ENCODE measurements at places on chromosomes 13 and 19. TPM values are rescaled to one million over a fixed set of nuclear protein-coding genes. Genes with fewer than 3 reads are reported as not detected.

Gene EPSTI1
- 2.4 TPM for total RNA-seq

Gene VAV1
- 4.9 TPM for total RNA-seq

Gene TBXA2R
- 2.0 TPM for total RNA-seq

Gene CLASRP
- total RNA-seq = 79.8 TPM

Gene ICAM3
- 1.6 TPM for total RNA-seq

Gene ALKBH6
- total RNA-seq = 9.4 TPM

Gene FGF9
- total RNA-seq = 19.5 TPM

Gene S1PR5
- 1.4 TPM for total RNA-seq

Gene IGLON5
- 10.9 TPM for total RNA-seq

Gene SLC10A2
- not detected for total RNA-seq

Gene ADGRE1
- total RNA-seq = 2.1 TPM

Gene DLL3
- 9.5 TPM for total RNA-seq

Gene MEF2B
- 0.33 TPM for total RNA-seq

Gene ZNF560
- not detected for total RNA-seq

Gene SYNE4
- not detected for total RNA-seq

Gene C3
- total RNA-seq = 104 TPM

Gene PRRG2
- total RNA-seq = 0.77 TPM

Gene ZNF837
- total RNA-seq = 4.4 TPM

Gene POU2F2
- total RNA-seq = 3.2 TPM

Gene SPRY2
- total RNA-seq = 64.7 TPM

Gene OR10H1
- not detected for total RNA-seq

Gene FSD1
- 16.4 TPM for total RNA-seq

Gene ZNF729
- 0.16 TPM for total RNA-seq

Gene SIGLEC7
- total RNA-seq = 1.2 TPM

Gene GRIK5
- 21.4 TPM for total RNA-seq

Gene WIZ
- total RNA-seq = 26.1 TPM

Gene ACP5
- total RNA-seq = 16.7 TPM

Gene TNFSF9
- total RNA-seq = 0.44 TPM

Gene FXYD3
- 20.7 TPM for total RNA-seq

Gene SHFL
- total RNA-seq = 21.2 TPM

Gene LGALS14
- total RNA-seq = not detected

Gene KDELR1
- 72.3 TPM for total RNA-seq

Gene NECTIN2
- total RNA-seq = 67.2 TPM

Gene RFPL4A
- not detected for total RNA-seq

Gene PALM
- 145 TPM for total RNA-seq

Gene ZMYM5
- 52.3 TPM for total RNA-seq

Gene LGALS13
- not detected for total RNA-seq

Gene PALM3
- 0.60 TPM for total RNA-seq

Gene CHMP2A
- total RNA-seq = 71.1 TPM

Gene TMPRSS9
- 1.0 TPM for total RNA-seq

Gene ACP7
- not detected for total RNA-seq

Gene ZFP28
- 26.6 TPM for total RNA-seq

Gene RASGRP4
- 0.93 TPM for total RNA-seq

Gene MBD3L3
- not detected for total RNA-seq

Gene RAB3A
- 21.1 TPM for total RNA-seq

Gene KLK13
- not detected for total RNA-seq

Gene BEST2
- total RNA-seq = 0.55 TPM

Gene ZNF230
- 12.8 TPM for total RNA-seq

Gene GGACT
- total RNA-seq = 2.1 TPM

Gene IGFL2
- total RNA-seq = not detected

Gene ANGPTL8
- 1.4 TPM for total RNA-seq

All from camera-type eye (tissue), 1 donor.